Suprapubic skin (tissue), 4 donors: ENCODE measurements at places on chromosomes 7 and 10. TPM values are rescaled to one million over a fixed set of nuclear protein-coding genes. Genes with fewer than 3 reads are reported as not detected.

Gene NFKB2
- total RNA-seq = 18.5 TPM

Gene ZKSCAN5
- total RNA-seq = 5.7 TPM

Gene HSPA12A
- total RNA-seq = 26.6 TPM

Gene EVX1
- not detected for total RNA-seq

Gene TMEM26
- not detected for total RNA-seq

Gene AIFM2
- 7.6 TPM for total RNA-seq

Gene GPR15LG
- total RNA-seq = 10.3 TPM

Gene LRIT1
- total RNA-seq = not detected

Gene CYP3A5
- total RNA-seq = 448 TPM

Gene TSPAN13
- 11.8 TPM for total RNA-seq

Gene PLEKHS1
- total RNA-seq = 0.98 TPM

Gene SYT15
- 2.9 TPM for total RNA-seq

Gene OR9A4
- not detected for total RNA-seq

Gene KCNMA1
- 10.5 TPM for total RNA-seq

Gene ZNF398
- 50.4 TPM for total RNA-seq

Gene CD36
- 47.9 TPM for total RNA-seq

Gene EIF4EBP2
- 91.6 TPM for total RNA-seq

Gene TRIM24
- 18.6 TPM for total RNA-seq

Gene GOLGA7B
- total RNA-seq = 19.3 TPM

Gene TRPV6
- 34.8 TPM for total RNA-seq

Gene CFTR
- 3.4 TPM for total RNA-seq

Gene LRRC4
- total RNA-seq = not detected

Gene ACBD7
- total RNA-seq = not detected

Gene PDE1C
- total RNA-seq = 0.83 TPM

Gene ZNF746
- 24.5 TPM for total RNA-seq

Gene OGDHL
- total RNA-seq = not detected

Gene ASB10
- total RNA-seq = not detected

Gene RADIL
- total RNA-seq = 4.9 TPM

Gene SRRM3
- total RNA-seq = 8.5 TPM

Gene MYO1G
- total RNA-seq = 4.5 TPM

Gene WNT2
- not detected for total RNA-seq

Gene SPAM1
- total RNA-seq = not detected

Gene HOXA4
- total RNA-seq = 4.7 TPM

Gene TMEM236
- 0.39 TPM for total RNA-seq

Gene SH2D4B
- 0.18 TPM for total RNA-seq

Gene AGAP9
- 13.8 TPM for total RNA-seq

Gene SLC13A1
- not detected for total RNA-seq

Gene SDK1
- total RNA-seq = 12.9 TPM

Gene TMEM176B
- total RNA-seq = 2.5 TPM

Gene POLR2J2
- 1.0 TPM for total RNA-seq

Gene EGR2
- 28.4 TPM for total RNA-seq

Gene PKD1L1
- not detected for total RNA-seq

Gene IL15RA
- total RNA-seq = 14.8 TPM

Gene TAS2R5
- 5.8 TPM for total RNA-seq

Gene PON3
- total RNA-seq = 11.6 TPM

Gene GNG11
- 4.0 TPM for total RNA-seq

Gene AKR1B15
- not detected for total RNA-seq

Gene NME8
- total RNA-seq = 7.3 TPM

Gene MSS51
- 1.9 TPM for total RNA-seq

Gene GSTO1
- 55.7 TPM for total RNA-seq

Gene GPR26
- not detected for total RNA-seq

Gene CYP3A7
- total RNA-seq = 0.49 TPM

Gene NPSR1
- total RNA-seq = not detected

Gene CAMK2B
- 1.4 TPM for total RNA-seq

Gene MBL2
- total RNA-seq = not detected
